ENCODE measurements at places on chromosomes 11 and 22.

GRCh38 chr11:93017821-93018690 is 48.6 kb downstream of the MTNR1B start:
- DNase-seq: no peak

- DNase-seq: no peak
Observed at GRCh38 chr11:126408901-126409619, 53.6 kb downstream of the ST3GAL4 start.

- DNase-seq: no peak
Observed at GRCh38 chr22:19760951-19761724, 560 bp downstream of the TBX1 start.

- DNase-seq: no peak
Observed at GRCh38 chr11:68297052-68297378, 15.4 kb upstream of the LRP5 start.

DNA sequence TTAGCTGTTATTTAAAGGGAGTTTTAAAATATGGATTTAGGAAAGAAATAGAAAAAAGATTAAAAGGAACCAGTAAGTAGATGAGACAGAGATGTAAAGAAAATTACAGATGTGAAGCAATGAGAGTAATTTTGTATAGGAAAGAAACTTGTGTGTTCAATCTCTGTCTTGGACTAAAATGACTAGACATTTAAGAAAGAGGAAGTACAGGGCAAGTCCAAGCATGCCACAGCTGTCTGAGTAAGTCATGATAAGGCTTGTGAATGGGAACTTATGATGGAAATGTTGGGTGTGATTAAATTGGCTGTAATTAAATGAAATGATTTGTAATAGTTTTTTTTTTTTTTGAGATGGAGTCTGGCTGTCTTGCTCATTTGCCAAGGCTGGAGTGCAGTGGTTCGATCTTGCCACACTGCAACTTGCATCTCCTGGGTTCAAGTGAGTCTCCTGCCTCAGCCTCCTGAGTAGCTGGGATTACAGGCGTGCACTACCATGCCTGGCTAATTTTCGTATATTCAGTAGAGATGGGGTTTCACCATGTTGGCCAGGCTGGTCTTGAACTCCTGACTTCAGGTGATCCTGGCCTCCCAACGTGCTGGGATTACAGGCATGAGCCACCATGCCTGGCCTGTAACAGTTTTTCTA is 5.9 kb upstream of the ACY3 start:
- DNase-seq: no peak

DNA sequence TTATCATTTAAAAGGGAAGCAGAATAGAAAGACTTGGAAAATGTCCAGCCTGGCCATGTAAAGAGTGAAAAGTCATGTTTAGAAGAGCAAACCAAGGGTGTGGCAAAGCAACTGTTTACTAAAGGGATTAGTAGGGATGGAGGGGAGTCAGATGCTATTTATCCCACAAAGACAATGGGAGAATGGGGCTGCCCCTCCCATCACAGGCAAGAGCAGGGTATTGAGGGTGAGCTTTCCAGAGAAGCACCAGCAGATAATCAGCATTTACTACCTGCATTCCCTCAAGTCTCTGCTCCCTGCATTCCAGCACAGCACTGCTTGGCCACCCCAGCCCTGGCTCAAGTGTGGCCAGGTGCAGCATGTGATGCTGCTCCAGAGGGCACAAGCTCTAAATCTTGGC is 18.5 kb upstream of the QSER1 start:
- no peak for DNase-seq

DNA sequence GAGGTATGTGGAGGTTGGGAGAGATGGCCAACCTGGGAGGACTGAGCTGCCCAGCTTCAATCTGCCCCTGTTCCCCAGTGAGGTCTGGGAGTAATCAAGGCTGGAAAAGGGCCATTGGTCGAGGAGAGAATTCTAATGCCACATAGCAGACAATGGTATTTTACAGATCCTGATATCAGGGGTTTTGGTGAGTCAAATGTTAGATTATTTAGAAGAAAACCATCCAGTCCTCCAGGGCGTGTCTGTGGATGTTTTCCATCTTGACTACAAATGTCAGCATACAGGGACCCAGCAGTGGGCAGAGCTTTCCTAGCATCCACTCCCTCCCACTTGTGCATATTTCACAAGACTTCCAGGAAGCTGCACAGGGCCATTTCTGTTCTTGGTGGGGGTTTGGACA is 107.9 kb downstream of the SCN3B start:
- DNase-seq: no peak

DNA sequence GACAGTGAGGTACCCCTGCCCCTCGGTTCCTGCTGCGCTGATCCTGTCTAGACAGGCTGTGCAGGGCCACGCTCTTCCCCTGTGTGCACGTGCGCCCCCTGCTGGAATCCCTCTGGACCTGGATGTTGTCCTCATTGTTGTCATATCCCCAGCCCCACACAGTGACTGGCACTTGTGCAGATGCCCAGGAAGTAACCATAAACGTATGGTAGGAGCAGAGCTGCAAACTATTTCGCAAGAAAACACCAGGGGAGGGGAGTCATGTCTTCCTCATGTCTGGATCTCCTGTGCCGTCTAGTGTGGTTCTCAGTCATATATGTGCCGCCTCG is 114.7 kb downstream of the CRYBB2 start:
- peak; percentile 57 for DNase-seq
